Transverse colon (tissue), 4 donors: ENCODE measurements at places on chromosomes 5 and 9. TPM values are rescaled to one million over a fixed set of nuclear protein-coding genes. Genes with fewer than 3 reads are reported as not detected.

GRCh38 chr5:58148254-58148775 lies 311.6 kb downstream of the PLK2 start:
- no peak overlapping the region for H3K4me3 ChIP-seq
- no peaks in the 10 kb centered on the region for H3K27me3 ChIP-seq
- no peak overlapping the region for H3K27ac ChIP-seq
- no peaks in the 10 kb centered on the region for H3K36me3 ChIP-seq
- no peaks in the 10 kb centered on the region for H3K4me1 ChIP-seq
- DNase-seq: no peak

DNA sequence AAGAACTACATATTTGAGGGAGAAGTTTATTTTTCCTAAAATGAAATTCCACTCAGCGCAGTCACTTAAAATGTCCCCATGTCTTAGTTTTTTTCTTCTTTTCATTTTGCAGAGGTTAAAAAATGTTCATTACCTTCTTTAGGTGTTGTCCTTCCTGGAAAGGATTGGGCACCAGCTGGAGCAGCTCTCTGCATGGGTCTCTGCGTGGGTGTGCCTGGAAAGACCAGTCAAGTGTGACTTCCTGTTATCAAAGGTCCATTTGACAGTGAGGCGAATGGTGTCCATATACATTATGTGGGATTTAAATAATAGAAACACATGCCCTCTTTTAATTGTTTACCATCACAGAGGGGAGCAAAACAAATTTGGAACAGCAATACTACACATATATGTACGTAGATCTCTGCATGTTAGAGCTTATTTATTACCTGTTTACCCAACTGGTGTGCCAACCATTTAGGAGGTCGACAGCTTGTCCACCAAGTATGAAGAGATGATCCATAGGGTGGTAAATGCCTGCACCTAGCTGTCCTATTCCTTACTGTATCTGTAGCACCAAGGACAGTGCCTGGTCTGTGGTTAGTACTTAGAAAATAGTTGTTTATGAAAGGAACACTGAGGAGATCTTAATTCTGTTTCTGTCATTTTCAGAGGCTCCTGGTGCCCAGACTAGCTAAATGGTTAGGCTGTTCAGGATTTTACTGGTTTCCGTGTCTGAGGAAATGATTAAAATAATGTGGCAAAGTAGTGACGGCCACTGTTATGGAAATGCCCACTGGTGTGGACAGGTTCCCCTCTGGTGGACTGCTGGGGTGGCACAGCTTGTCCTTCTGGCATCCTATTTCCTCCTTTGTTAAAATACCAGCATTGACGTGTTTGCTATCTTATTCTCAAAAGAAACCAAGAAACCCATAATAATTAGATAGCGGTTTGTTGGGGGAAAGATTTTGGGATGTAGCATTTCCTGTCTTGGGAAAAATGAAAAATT lies 200.4 kb downstream of the MAST4 start:
- no peak for DNase-seq
- no peaks in the 10 kb centered on the region for H3K4me1 ChIP-seq
- no peaks in the 10 kb centered on the region for H3K36me3 ChIP-seq
- H3K4me3 ChIP-seq: no peak overlapping the region

GRCh38 chr9:36123515-36123914 lies 13.0 kb upstream of the GLIPR2 start:
- no peaks in the 10 kb centered on the region for H3K27me3 ChIP-seq
- no peaks in the 10 kb centered on the region for H3K36me3 ChIP-seq
- H3K27ac ChIP-seq: no peak overlapping the region
- DNase-seq: no peak
- H3K4me3 ChIP-seq: no peak overlapping the region

DNA sequence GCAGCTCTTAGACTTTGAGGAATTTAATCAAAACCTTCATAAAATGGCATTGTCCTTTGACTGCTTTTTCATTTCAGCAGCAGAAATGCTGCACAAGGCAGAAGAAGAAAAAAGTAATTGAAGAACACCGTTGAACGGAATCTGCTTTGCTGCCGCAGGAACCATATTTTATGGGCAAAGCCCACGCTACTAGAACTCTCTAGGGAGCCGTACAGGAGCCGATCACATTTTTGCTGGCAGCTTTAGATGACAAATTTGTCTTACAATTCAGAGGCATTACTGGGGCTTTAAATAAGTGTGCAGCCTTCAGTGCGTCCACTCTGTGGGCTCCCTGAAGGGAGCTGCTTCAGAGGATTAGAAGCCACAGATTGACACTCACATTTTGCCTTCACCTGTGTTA lies 5.4 kb downstream of the CFAP90 start:
- H3K36me3 ChIP-seq: no peaks in the 10 kb centered on the region
- peaks cover 27% of the 10 kb centered on the region for H3K27me3 ChIP-seq
- DNase-seq: no peak
- peaks cover 8% of the 10 kb centered on the region for H3K4me1 ChIP-seq

DNA sequence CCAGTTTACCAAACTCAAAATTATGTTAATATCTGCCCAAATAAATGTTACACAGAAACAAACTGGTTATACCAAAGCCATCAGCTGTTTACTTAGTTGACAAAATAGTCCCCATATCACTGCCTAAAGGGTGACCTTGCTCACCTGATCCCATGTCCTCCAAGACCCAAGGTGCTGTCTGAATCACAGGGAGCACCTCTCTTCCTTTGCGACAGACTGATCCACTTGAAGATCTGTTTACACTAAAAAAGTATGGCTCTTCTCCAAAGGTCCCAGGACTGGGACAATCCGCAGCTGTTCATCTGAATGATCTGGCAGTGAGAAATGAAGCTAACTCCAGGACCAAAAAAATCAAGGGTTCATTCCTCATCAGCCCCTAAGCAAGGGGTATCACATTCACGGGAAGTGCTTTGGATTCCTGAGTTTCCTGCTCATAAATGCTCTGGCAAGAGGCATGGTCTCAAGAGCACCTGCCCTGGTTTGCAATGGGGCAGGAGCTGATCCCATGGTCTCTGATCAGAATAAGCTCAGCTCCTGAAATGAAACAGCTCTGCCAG lies 5.0 kb downstream of the PRUNE2 start:
- no peak overlapping the region for H3K4me3 ChIP-seq
- H3K4me1 ChIP-seq: peaks cover 39% of the 10 kb centered on the region
- H3K27ac ChIP-seq: peak overlapping the region; percentile 86
- H3K36me3 ChIP-seq: no peaks in the 10 kb centered on the region
- DNase-seq: no peak

DNA sequence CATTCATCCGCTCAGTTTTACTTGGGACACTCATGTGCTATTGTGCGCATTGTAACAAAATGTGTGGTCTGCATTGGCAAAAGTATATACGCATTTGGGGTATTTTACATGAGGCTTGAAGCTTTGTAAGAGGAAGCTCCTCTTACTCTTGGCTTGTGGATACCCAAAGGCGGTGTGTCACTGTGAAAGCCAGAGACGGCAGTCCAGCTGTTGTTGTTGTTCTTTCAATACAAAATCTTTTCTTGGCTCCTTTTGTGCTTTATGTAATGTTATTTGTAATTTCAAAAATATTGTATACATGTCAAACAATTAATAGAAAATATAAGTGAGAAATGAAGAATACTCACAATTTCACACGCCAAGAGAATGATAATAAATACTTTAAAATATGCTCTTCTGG lies 128.3 kb upstream of the MOCS2 start:
- DNase-seq: no peak
- no peak overlapping the region for H3K27ac ChIP-seq
- no peaks in the 10 kb centered on the region for H3K4me1 ChIP-seq
- H3K27me3 ChIP-seq: no peaks in the 10 kb centered on the region

PCDHB2 gene
- 1.4 TPM for total RNA-seq

DNA sequence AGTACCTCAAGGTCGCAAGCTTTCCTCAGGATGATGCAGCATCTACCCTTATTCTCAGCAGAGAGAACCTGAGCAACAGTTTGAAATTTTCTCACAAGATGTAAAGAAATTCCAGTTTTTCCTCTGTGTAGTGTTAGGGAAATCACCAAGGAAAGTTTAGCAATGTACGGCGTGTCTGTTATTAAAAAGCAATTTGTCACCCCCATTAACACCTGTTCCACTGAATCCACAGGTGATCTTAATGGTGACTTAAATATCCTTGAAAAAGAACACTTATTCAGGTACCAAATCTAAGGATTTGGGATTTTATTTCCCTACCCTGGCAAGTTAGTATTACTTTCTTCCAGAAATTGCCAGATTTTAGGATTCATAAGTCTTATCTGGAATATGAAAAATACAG lies 77.9 kb upstream of the ATP10B start:
- H3K27ac ChIP-seq: no peak overlapping the region
- no peaks in the 10 kb centered on the region for H3K36me3 ChIP-seq
- H3K4me1 ChIP-seq: peaks cover 8% of the 10 kb centered on the region
- no peak overlapping the region for H3K4me3 ChIP-seq
- DNase-seq: no peak
- no peaks in the 10 kb centered on the region for H3K27me3 ChIP-seq
